ENCODE measurements at places on chromosomes 7 and 10.

- DNase-seq, result no peak
Observed at GRCh38 chr7:972110-972509, 3.2 kb downstream of the COX19 start.

DNA sequence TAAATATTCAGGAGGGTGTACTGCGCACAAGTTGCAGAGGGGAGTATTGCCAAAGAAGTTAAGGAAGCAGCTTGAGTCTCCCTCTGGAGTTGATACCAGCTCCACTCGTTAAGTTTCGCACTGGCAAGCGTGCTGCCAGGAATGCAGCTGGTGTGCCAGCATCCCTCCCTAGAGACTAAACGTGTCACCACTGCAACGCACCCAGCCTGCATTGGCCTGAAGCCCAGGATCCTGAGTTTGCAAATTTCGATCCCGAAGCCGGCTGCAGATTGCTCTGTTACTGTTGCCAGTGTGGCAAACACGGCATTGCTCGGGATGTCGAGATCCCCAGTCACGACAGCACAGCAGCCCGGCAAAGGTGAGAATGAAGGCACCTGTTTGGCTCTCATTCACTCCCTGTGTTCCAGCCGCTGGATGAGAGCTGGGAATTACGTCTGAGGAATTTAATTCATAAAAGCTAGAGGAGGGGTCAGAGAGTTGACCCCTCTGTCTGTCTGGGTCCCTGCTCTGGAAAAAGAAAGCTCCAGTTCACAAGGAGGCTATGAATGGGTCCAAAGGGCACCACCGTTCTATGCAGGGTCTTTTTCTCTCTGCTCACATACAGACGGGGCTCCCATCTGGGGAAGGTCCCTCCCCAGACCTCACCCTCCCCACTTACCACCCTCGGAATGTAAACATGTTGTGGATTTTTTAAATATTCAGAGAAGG lies 61.0 kb downstream of the NRP1 start:
- DNase-seq, result no peak

DNA sequence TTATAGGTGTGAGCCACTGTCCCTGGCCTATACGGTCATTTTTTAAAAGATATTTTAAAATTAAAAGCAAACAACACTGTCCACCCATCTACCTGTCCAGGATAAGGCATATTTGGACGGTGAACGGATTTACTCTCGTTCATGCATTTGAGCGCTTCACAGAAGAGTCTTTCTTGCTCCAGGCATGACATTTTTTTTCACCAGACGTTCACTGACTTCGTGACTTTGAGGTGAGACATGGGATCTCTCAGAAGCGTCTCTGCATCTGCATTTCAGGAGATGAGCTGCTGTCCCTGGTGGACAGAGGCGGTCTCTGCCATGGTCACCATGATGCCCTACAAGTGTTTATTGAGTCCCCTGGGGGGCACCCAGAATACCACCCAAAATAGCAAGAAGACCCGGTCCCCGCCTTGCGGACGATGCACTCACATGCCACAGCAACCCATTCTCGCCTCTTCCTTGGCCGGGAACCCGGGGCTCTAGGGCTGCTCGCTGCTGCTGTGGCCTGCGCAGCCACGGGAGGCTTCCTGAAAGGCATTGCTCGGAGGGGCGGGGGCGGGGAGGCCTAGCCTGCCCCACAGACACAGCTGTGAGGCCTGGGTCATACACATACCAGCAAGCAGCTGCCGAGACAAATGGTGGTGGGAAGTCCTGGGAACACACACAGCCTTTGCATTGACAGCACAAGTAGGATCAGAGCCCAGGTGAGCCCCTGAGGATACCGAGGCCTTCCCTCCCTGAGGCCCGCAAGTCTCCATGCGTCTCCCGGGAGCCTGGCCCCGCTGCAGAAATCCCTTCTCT lies 84.4 kb downstream of the RGS10 start:
- no peak for DNase-seq

- no peak for DNase-seq
Observed at GRCh38 chr10:9076066-9076465, 1021.6 kb downstream of the GATA3 start.

DNA sequence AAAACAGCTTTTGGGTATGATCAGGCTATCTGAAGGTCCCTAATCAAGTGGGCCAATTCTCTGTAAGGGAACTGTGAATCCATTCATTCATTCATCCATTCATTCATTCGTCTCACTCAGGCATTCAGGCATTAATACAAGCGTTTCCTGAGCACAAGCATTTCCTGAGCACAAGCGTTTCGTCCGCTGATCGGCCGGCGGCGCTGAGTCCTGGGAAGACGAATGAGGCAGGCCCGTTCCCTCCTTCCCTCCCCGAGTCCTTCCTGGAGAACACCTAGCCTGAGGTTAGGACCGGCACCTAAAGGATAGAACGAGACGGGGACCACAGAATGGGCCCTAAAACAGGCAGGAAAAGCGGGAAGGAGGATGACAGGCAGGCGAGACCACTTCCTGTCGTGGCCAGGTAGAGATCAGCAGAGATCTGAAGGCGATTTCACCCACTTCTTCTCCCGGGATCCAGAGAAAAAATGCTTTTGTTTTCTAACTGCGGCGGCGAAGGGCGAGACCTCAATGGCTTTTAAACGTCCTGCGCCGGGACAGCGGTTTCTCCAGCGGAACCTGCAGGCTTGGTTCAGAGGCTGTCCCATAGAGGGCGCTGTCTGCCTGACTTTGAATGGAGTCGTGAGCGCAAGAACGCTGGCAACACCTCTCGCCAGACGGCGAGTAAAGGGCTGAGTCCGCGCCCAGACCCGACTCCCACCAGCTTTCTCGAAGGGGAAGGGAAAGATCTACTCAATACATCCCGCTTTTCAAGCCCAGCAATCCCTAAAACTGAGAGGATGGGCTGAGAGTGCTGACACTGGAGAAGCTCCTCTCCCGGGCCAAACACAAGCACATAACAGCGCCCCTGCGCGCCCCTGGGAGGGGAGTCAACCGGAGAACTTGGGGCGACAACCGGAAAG lies 2.9 kb upstream of the HMX3 start:
- peak; percentile 88 for DNase-seq

- DNase-seq, result no peak
Observed at GRCh38 chr10:32376097-32376496, 29.1 kb upstream of the EPC1 start.

DNA sequence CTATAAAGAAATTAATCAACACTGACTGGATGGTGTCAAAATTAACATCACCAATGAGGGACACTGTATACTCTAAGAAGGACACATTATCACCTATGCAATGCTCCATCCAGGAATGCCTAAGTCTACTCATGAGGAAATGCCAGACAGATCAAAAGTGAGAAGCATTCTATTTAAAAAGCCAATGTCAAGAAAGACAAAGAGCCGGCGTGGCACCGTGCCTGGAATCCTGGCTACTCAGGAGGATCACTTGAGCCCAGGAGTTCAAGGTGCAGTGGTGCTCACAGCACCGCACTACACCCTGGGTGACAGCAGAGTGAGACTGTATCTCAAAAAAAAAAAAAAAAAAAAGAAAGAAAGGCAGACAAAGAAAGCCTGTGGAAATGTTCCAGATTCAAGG lies 45.5 kb upstream of the ANAPC16 start:
- DNase-seq, result no peak

DNA sequence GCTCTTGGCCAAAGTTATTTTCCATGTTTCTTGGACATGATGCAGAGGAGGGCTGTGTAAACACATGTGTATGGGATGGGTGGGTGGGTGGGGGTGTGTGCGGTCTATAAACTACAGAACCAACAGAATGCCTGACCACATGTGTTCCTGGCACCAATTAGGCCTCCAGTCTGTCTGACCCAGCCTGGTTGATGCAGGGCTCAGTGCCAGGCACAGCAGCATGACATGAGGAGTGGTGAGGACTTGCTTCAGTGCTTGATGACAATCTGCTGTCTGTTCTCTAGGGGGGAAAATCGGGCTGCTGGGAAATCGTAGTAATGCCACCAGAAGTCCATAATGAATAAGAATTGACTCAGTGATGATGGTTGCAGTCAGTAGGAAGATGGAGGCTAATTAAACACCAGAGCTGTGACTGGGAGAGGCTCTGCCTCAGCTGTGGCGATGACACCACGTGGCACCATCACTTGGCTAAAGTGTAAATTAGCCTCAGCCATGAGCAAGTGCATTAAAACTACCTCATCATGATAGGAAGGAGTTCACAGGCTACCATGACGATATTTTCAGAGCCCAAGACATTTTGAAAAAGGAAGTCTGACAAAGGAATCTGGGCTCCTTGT lies 260.1 kb upstream of the PODXL start:
- no peak for DNase-seq

- DNase-seq, result no peak
Observed at GRCh38 chr7:142508251-142508650, 241.0 kb upstream of the PRSS1 start.

DNA sequence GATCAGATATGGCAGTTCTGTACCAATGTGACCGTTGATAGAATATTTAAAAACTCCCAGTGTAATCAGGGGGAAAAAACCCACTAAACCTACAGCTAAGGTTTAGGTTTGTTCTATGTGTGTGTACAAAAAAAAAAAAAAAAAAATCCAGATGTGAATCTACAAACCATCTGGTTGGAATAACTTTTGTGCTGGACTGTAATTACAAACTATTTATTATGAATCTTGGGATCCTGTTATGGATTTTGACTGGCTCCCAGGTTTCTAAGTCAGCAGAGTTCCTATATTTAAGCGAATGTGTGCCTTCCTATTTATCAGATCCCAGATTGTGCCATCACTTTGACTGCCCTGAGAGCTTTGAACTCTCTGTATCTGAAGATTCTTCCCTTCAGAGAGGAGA lies 29.1 kb downstream of the BMPER start:
- no peak for DNase-seq

- DNase-seq, result no peak
Observed at GRCh38 chr7:24939416-24939815, 40.6 kb downstream of the OSBPL3 start.

DNA sequence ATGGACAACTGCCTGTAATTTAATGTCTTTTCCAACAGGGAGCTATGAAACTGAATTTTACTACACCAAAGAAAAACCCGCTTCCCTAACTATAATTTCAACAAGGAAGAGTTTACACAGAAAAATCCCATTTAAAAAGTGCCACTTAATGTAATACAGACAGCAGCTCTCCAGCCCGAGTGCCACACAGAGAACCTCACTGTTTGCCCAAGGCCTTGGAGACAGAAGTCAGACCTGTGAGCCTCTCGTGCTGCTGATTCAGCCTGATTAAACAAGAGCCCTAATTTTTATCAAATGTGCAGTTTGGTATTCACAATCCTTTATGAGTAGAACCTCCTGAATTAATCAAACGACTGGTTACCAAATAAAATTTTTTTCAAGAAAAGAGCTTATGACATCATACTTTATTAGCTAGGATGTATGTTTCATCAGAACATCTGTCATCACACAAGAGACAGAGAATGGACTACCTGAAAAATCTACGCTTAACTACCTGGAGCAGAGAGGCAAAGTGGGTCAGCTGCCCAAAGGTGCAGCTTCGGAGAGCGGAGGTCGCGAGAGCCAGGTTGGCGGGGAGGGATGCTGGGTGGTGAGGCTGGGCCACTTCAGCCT lies 543.6 kb downstream of the SDK1 start:
- no peak for DNase-seq

DNA sequence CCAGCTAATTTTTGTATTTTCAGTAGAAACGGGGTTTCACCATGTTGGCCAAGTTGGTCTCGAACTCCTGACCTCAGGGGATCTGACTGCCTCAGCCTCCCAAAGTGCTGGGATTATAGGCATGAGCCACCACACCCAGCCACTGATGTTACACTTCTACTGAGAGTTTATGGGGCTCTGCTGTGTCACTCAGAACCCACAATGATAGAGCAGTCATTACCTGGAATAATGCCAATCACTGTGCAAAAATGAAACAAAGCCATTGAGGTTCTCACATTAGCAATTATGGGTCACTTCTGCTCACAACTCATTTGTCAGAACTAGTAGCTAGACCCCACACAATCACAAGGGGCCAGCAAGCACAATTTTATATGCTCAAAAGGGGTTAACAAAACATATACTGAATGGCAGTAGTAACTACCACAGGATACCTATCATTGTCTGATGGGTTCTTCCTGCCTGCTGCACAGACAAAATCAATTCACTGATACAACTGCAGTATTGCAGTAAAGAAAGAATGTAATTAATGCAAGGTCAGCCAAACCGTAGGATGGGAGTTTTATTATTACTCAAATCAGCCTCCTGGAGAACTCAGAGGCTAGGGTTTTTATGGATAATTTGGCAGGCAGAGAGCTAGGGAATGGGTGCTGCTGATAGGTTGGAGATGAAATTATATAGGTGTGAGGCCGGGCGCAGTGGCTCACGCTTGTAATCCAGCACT lies 72.1 kb upstream of the TRIM24 start:
- no peak for DNase-seq

GRCh38 chr10:116450861-116451260 lies 23.2 kb downstream of the PNLIPRP3 start:
- DNase-seq, result no peak

GRCh38 chr7:39199951-39200350 lies 222.2 kb downstream of the POU6F2 start:
- no peak for DNase-seq

GRCh38 chr10:31073211-31073610 lies 41.5 kb upstream of the ZNF438 start:
- DNase-seq, result no peak

- no peak for DNase-seq
Observed at GRCh38 chr7:16046041-16046440, 359.6 kb upstream of the MEOX2 start.

GRCh38 chr10:55183993-55184392 lies 383.0 kb upstream of the PCDH15 start:
- DNase-seq, result no peak

DNA sequence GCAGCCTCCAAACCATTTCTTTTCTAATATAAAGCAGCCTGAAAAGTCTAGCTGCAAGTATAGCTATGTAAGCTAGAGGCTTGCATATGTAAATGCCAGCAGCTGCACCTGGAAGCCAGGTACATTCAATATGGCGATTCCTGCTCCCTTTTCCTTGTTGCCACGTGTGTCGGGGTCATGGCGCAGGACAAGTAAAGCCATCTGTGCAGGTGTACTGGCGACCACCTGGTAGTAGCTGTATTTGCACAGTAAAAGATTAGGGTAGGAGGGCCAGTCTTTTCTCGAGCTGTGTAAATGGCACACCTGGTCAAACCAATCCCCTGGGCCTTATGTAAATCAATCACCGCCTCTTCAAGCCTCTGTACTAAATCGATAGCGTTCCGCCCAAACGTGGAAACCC lies 484.5 kb downstream of the MAGI2 start:
- no peak for DNase-seq

- no peak for DNase-seq
Observed at GRCh38 chr7:34662058-34662708, 4.2 kb downstream of the NPSR1 start.
